Omental fat pad (tissue), 4 donors: ENCODE measurements at places on chromosomes 7 and 10. TPM values are rescaled to one million over a fixed set of nuclear protein-coding genes. Genes with fewer than 3 reads are reported as not detected.

- DNase-seq: no peak
These were observed 8.2 kb upstream of the MYPN start for GRCh38 chr10:68101066-68101465.

Gene MSS51
- total RNA-seq: 2.4 TPM

- DNase-seq: no peak
These were observed 122.8 kb downstream of the UBE2H start for GRCh38 chr7:129829737-129830631.

Gene GFRA1
- total RNA-seq: 64.7 TPM

Gene ANKRD61
- total RNA-seq: not detected

DNA sequence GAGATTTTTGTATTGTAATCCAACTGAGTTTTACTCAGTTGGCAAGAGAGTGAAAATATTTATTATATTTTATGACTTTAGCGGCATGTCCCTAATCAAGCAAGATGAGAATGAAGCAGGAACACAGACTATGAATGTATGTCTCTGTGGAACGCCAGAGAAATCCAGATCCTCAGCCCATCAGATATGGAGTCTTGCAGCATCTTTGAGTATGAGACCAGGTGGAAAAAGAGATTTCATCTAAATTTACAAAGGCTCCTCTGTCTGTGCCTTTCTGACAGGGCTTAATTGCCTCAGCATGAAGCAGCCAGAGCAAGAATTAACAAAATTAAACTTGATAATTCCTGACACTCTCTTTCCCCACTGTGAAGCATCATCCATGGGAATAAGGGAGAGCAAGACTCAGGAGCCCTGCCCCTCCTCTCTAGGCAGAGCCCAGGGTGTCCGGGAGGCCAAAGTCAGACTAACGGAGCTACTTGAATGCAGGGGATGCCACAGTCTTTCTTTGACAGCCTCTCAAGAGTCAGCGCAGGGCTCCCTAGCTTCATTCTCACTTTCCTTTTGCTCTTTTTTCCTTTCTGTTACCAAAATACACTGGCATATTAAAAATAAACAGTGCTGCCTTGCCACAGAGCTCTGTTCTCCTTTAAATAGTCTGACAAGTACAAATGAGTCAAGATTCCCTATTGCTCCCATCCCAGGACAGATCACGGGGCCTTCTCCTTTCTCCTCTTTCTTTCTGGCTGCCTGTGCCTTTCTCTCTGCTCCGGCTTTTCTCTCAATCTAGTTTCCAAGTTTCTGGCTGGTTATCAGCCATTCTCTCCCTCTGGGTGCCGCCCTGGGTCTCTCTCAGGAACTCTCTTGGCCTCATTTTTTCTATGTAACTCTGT is 132.2 kb upstream of the INHBA start:
- no peak for DNase-seq

- no peak for DNase-seq
These were observed 99.3 kb downstream of the CDC14C start for GRCh38 chr7:49023345-49024328.

GRCh38 chr7:71511361-71511807 is 379.4 kb downstream of the GALNT17 start:
- DNase-seq: no peak

DNA sequence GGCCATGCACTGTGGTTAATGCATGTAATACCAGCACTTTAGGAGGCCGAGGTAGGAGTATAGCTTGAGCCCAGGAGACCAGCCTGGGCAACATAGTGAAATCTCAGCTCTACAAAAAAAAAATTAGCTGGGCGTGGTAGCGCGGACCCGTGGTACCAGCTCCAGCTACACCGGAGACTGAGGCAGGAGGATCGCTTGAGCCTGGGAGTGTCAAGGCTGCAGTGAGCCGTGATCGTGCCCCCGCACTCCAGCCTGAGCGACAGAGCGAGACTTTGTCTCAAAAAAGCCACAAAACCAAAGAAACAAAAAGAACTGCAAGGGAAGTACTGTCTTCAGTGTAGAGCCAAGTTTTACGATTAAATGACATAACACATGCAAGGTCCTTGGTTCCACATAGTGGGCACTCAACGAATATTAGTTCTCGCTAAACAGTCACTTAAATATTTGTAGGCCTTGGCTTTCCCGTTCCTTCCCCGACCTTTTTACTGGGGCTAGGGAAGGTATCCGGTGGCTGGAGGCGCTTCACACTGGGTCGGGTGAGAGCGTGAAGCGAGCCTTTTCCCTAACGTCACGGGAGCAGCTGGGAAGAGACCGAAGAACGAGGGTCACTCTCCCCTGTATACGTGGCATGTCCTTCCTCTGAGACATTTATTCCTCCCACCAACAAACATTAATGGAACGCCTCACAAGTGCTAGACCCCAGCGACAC is 993 bp upstream of the SND1 start:
- no peak for DNase-seq

Gene PRKAR1B
- 9.0 TPM for total RNA-seq

DNA sequence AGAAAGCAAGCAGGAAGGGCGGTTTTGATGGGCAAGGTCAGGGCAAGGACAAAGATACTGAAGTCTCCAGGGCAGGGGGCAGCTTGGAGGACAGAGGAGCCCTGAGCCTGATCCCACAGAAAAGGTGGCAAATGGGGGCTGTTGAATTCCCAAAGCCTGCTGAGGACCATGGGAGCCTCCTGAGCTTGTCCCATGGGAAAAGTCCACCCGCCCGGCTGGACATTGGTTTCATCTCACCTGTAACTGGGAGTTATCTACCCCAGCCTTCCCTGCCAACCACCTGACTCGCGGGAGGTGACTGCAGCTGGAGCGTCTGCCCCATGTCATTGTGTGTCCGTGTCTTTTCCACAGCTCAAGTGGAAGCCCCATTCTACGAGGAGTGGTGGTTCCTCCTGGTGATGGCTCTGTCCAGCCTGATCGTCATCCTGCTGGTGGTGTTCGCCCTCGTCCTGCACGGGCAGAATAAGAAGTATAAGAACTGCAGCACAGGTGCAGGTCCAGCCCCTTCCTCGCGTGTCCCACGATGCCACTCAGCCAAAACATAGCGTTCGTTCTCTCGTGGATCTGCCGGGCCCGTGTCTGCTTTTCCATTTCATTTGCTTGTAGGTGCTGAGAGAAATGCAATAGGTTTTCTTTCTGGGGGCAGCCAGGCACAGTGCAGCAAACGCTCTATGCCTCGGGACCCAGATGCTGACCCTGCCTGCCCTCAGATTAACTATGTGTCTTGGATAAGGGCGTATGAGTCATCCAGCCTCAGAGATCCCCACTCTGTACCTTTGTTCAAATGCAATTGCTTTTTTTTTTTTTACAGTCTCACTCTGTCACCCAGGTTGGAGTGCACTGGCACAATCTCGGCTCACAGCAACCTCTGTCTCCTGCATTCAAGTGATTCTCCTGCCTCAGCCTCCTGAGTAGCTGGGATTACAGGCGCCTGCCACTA is 444.5 kb upstream of the FOXK1 start:
- no peak for DNase-seq

Gene BAZ1B
- 55.7 TPM for total RNA-seq

Gene GDF2
- not detected for total RNA-seq

Gene NODAL
- total RNA-seq: not detected

Gene AASS
- 69.5 TPM for total RNA-seq

DNA sequence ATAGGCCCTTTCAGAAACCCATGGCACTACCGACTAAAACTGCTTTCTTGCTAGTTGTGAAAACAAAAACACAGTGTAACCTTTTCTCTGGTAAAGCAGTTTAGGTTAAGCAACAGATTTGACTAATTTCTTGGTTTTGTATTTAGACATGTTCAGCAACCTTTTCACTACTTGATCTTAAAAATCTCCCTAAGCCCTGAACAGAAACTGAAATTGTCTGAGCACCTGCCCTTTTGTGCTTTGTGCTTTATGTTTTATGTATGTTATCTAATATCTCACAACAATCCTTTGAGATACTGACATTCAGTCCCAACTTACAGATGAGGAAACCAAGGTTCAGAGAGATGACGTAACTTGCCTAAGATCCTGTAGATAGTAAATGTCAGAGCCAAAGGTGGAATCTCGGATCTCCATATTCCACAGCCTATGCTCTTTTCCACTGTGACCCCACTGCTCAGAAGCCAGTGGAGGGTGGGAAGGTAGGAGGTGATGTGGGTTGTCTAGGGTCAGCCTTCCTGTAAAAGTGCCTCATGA is 146.6 kb downstream of the LCOR start:
- DNase-seq: no peak

DNA sequence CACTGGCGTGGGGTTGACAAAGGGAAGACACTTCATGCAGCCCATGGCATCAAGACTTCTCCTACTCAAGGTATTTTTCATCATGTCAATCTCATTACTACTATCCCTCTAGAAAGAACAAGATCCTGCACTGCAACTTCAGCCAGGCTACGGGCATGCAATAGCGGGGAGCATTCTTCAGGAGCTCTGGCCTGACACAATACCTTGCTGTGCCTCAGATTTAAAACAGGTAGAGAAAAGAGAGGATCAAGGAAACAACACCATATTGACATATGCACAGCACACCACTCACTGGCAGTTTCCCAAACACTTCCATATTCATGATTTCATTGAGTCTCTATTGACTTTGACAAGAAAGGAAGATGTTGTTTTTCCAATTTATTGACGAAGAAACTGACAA is 51.5 kb downstream of the DOCK4 start:
- no peak for DNase-seq

DNA sequence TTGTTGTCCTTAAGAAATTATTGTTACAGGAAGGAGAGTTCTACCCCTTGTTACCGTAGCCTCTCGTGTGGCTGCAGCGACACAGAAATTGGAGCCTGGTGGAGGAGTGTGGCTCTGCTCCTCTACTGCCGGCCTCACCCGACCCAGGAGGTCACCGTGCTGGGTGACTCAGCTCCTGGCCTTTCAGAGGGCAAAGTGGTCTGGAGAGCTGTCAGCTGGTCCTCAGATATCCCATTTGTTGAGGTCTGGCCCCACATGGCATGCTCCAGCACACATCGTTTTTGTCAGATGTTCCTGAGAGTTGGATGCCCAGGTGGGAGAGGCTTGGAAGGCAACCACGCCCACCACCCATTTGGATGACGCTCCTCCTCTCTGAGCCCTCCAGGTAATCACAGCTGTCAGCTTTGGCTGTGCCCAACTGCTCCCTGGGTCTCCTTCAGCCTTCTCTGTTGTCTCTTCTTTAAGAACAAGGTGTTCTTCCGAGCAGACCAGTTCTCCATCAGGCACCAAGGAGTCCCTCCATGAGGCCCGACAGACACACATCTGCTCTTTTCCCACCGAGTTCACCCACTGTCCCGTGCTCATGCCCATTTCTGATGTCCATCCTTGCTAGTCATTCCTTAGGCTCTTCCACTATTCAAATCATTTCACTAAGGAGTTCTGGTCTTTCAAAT is 80.3 kb downstream of the RAMP3 start:
- DNase-seq: no peak

Gene SORCS1
- total RNA-seq: 0.09 TPM

GRCh38 chr7:30817371-30817767 is 46.2 kb downstream of the MINDY4 start:
- no peak for DNase-seq

DNA sequence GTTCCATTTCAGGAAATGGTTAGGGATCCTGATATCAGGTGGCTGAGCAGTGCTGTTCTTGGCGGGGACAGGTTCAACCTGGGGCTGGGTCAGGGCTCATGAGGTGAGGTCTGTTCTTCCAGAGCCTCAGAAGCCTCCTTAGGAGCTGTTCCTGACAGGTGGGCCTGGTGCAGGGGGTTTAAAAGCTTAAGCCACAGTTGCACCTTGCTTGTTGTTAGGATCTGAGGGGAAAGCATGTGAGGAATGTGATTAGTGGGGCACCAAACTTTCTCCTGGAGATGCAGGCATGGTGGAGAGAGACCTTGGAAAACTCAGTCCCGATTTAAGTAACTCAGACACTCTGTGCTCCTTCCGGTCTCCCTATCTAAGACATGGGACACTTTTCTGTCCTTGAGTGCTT is 18.7 kb upstream of the CRHR2 start:
- DNase-seq: no peak

- no peak for DNase-seq
These were observed 24.9 kb downstream of the EPDR1 start for GRCh38 chr7:37945336-37945735.

DNA sequence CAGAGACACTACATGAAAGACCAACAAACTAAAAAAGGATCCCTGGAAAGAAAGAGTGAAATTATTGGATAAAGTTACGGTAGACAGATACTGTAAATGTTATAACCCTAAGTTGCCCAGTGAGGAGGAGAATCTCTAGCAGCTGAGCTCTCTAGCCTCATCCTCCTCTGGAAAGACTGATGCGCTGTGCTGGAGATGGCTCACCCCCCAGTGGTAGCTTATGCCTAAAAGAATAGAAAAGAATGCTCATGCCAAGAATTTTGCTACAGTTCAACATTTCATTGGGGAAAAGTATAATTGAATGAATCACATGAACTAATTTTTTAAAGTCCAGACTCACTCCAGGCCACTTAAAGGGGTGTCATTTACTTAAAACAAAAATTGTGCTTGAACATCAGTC is 50.8 kb upstream of the RNF32 start:
- no peak for DNase-seq
